CD4-positive, alpha-beta T cell treated with Interleukin-15 for 4 hours (primary cell): ENCODE measurements at places on chromosomes 5 and 9.

DNA sequence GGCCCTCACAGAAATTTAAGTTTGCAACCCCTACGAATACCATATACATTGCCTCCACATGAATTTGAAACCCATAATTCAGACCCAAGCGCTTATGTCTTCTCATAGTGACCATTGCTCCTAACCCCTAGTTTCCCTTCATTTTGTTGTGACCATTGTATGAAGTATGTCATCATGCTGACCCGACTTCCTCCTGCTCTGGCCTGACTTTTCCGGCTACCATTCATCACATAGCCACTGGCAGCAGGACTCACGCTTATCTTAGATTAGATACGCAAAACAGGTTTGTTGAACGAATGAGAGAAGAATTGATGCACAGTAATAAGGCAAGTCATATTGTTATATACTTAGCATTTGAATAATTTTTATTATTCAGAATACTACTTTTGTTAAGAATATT is 345.4 kb downstream of the FBXL17 start:
- no peak for DNase-seq

DNA sequence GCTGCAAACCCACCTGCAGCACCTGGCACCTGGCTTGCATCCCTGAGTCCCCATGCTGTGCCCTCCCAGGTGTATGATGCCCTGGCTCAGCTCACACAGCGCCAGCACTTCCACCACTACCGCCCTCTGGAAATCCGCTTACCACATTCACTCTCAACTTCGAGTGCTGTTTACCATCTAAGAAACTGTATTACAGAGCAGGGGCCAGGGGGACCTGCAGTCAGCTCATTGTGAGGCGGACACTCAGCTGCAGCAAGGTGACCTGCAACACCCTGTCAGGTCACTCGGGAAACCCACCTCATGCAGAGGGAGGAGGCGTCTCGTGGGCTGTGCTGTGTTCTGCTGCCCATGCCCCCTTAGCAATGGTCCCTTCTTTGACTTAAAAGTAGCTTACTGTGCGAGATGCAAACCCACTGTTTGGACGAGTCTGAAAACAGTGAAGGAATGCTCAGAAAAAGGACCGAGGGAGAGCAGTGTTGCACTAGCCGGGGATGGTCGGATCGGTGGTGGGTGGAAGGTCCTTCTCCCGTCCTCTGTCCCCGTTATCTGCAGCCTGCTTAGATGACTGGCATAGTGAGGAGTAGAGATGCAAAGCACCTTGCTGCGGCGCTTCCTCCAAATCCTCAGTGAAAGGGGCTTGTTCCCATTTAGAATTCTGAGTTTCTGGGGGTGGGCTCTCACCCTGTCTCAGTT is 55.2 kb upstream of the CTSL start:
- no peak for DNase-seq

DNA sequence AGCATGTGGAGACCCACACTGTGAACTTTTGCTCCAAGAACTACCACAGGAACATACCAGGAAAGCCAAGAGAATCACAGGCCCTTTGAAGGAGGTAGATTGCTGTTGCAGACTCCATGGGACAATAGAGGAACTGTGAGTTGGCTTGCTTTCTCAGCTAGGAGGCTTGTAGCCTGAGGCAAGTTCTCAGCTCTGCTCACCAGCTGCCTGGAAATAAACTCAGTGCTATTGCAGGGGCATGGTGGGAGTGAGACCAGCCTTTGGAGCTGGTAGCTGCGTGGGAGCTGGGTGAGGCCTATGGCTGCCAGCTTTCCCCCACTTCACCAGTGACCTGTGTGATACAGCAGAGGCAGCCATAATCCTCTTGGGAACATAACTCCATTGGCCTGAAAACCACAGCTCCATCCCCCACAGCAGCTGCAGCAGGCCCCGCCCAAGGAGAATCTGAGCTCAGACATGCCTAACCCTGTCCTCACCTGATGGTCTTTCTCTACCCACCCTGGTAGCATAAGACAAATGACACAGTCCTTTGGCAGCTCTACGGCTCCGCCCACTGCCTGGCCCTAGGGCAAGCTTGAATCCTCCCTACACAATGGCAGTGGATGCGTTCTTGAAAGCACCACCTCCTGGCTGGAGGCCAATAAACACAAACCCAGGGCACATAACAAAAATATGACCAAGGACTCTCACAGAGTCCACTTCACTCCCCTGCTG is 389.5 kb downstream of the KIF4B start:
- no peak for DNase-seq

- DNase-seq, result no peak
Observed at GRCh38 chr5:110735556-110735955, 3.3 kb upstream of the SLC25A46 start.

GRCh38 chr9:110626101-110626829 is 42.3 kb upstream of the MUSK start:
- no peak for DNase-seq

GRCh38 chr5:111851631-111852548 is 94.9 kb upstream of the NREP start:
- no peak for DNase-seq

DNA sequence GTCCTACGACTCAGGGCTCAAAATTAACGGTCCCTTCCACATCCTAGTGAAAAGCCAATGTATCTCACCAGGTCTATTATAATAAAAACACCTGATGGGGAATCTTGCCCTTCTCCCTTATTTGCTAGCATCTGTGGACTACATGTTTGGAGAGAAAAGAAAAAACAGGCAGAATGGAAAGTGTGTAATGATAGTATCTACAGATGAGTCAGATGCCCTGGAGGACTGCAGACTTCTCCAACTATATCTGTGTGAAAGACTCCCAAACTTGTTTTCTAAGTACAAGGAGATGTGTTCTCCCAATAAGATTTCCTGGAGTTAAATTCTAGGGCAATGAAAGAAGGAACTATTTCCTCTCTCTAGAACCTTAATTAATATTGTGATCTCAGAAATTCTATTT is 66.0 kb downstream of the FOXB2 start:
- no peak for DNase-seq

DNA sequence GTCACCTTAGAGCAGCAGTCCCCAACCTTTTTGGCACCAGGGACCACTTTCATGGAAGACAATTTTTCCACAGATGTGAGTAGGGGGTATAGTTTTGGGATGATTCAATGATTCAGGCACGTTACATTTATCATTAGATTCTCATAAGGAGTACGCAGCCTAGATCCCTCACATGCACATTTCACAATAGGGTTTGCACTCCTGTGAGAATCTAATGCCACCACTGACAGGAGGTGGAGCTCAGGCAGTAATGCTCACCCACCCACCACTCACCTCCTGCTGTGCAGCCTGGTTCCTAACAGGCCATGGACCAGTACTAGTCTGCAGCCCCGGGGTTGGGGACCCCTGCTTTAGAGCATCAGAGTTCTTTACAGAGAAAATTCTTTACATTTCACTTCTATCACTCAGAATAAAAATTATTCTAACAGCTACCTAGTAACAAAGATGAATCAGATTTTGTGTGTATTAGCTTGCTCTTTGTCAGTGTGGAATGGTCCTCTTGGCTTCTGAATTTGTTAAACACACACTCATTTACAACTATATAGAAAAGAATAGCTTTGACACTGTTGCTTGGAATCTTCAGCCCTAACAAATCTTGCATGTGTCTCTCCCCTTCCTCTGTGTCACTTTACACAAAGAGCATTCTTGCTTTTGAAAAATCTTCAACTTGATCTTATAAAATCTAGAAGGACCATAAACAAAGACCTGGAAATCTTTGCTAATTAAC is 438.6 kb downstream of the BNC2 start:
- no peak for DNase-seq

- DNase-seq, result no peak
Observed at GRCh38 chr5:90530736-90531487, 1.5 kb upstream of the LYSMD3 start.

GRCh38 chr5:7849681-7850394 is 1.1 kb downstream of the CFAP90 start:
- DNase-seq, result no peak

- no peak for DNase-seq
Observed at GRCh38 chr9:20384642-20385041, 237.7 kb downstream of the MLLT3 start.

GRCh38 chr5:181217111-181217802 is 5.8 kb upstream of the TRIM41 start:
- peak; percentile 61 for DNase-seq

DNA sequence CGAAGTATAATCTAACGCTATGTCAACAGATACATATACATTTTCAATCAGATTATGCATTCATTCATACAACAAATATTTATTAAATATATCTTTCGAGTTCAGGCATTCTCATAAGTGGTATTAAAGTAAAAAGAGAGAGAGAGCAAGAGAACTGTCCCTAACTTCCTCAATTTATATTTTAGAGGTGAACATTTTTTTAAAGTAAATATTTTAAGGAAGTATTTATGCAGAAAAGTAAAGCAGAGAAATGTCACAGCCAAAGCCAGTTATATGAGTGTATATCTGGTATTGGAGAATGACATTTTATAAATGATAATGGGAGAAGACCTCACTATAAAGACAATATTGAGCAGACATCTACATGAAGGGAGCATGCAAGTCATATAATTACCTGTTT is 667.3 kb upstream of the CDH9 start:
- no peak for DNase-seq

GRCh38 chr9:96495341-96495740 is 45.4 kb downstream of the HABP4 start:
- no peak for DNase-seq

DNA sequence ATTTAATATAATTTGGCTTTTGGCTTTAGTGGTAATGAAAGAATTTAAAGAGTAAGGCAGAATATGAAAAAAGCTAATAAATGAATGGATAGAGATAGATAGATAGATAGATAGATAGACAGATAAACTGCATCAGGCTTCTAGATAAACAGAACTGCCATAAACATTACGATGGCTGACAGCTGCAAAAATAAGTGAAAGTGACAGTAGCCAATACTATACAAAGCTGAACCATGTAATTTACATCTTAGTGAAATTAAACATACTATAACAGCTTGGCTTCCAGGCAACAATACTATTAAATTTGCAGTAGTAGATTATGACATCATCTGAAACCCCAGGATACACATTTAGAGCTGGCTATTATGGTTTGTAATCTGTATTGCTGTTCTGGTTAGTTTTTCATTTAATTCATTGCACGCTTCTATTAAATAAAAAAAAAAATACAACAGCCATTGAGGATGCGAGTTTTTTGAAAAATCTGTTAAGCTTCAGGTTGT is 1354.8 kb downstream of the PTPRD start:
- no peak for DNase-seq

- DNase-seq, result no peak
Observed at GRCh38 chr9:128554155-128554862, 1.9 kb downstream of the SPTAN1 start.

GRCh38 chr5:113271745-113272454 is 162.9 kb downstream of the TSSK1B start:
- no peak for DNase-seq

DNA sequence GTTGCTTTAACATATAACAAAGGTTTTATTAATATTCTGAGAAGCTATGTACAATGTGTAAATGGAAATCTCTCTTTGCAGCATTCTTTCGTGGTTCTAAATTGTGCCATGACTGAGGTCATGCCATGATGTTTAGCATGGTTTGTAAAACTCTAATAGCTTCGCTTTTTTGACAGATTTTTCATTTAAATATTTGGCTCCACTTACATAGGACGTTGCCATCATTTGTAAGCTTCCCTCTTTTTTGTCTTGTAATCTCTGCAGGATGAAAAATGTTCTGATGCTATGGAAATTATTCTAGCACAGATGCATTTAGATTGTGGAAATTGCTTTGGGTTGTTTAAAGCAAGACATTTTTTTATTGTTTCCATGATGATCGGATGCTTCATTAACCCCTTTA is 1054.8 kb downstream of the MAT2B start:
- DNase-seq, result no peak

DNA sequence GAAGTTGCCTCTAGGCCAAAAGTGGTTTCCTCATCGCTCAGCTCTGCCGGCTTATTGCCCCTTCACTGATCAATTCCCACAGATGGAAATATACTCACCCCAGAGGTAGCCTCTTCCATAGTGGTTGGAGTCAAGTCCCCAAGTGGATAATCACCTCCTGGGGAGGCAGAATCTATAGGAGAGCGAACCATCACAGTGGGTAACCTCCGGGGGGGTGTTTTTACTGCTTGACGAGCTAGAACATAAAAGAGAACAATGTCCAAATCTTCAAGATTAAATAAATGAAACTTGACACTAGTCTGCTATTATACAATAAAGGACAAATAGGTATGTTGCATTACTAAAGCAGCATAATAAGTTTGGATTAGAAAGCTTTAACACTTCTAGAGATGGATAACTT is 9.3 kb downstream of the BRD8 start:
- DNase-seq, result no peak

- DNase-seq, result no peak
Observed at GRCh38 chr5:93960042-93960441, 218.6 kb upstream of the POU5F2 start.

DNA sequence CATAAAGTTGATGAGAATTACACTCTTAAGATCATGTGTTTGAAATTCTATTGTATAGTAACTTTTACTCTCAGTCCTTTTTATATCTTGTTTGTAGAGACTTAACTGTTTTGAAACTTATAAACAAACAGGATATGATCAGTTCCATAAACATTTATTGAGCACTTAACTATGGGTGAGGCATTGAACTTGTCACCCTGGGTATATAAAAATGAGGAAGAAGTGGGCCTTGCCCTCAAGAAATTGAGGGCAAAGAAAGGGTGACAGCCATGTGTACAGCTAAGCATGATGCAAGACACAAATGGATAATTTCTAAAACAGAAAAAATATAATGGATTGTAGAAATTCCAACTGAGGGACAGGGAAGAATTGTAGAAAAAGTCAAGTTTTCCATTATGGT is 15.7 kb downstream of the UNC13B start:
- DNase-seq, result no peak

GRCh38 chr9:133742251-133742650 is 4.1 kb upstream of the SARDH start:
- no peak for DNase-seq

DNA sequence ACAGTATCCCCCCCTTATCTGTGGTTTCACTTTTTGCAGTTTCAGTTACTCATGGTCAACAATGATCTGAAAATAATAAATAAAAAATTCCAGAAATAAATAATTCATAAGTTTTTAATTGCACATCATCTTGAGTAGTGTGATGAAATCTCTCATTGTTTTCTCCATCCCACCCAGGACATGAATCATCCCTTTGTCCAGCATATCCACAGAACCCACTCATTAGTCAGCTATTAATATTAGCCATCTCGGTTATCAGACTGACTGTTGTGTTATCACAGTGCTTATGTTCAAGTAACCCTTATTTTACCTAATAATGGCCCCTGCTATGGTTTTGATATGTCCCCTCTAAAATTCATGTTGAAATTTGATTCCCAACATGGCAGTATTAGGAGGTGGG is 40.7 kb downstream of the FAM114A2 start:
- DNase-seq, result no peak

DNA sequence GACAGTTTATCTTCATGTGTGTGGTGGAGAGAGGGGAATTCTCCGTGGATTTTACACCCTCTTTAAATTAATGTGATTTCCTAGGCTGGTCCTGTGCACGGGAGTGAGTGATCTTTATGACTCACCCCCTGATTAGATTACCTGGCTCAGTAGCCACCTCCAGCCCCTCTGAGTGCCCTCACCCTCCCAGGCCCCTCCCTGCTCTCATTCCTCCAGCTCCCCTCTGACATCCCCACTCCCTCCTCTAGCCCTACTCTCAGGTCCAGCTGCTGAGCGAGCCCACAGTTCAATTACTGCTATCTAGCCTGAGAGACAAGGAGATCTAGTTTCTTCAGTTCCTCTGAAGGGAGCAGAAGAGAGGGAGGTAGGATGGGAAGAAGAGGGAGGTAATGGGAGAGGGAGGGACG is 61.8 kb upstream of the ARAP3 start:
- DNase-seq, result no peak

- DNase-seq, result no peak
Observed at GRCh38 chr9:14301583-14302021, 12.3 kb downstream of the NFIB start.

GRCh38 chr5:56415356-56415765 is 182.2 kb upstream of the ANKRD55 start:
- no peak for DNase-seq
